ENCODE measurements at places on chromosomes 16 and 17. TPM values are rescaled to one million over a fixed set of nuclear protein-coding genes. Genes with fewer than 3 reads are reported as not detected.

Gene PKMYT1
- 4.5 TPM for total RNA-seq

DNA sequence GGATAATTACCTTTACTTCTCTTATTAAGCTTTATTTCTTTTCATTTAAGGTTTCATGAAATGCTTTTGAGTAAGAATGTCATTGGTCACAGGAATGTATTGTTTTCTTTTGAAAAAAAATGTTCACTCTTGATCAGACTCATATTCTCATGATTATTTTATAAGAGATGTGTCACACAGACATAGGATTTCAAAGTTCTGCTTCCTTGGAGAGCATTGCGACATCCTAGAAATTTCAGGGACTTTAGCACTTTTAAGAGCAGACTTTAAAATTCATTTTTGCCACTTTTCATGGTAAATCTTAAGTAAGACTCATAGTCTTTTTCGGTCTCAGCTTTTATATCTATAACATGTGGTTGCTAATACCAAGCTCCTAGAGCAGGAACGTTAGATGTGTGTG, 314.7 kb downstream of the CDH8 start:
- DNase-seq = no peak

DNA sequence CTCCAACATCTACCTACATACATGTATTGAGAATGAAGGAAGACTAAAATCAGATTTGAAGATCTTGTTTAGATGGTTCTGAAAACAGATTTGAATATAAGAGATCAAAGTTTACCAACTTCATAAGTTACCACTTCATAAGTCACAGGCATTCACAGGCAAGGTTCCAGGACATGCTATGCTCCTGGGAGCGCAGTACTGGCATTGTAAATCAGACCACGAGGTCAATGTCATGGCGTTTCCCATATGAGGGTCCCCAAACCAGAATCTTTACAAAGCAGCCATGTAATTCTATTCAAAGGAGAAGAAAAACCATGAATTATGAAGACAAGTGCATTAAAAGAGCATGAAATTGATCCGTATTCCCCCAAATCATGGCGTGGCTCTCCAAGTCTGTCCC, 3.0 kb downstream of the CDH11 start:
- DNase-seq = no peak

Gene MT1F
- 36.6 TPM for total RNA-seq

- DNase-seq = no peak
Observed at GRCh38 chr17:79079421-79080200, 5.0 kb downstream of the ENGASE start.

GRCh38 chr16:51239196-51239595, 88.1 kb upstream of the SALL1 start:
- DNase-seq = no peak

GRCh38 chr16:11601425-11601824, 14.7 kb upstream of the LITAF start:
- DNase-seq = no peak

Gene DHX38
- total RNA-seq = 55.7 TPM

GRCh38 chr17:40846515-40847144, 20.4 kb downstream of the KRT12 start:
- no peak for DNase-seq

Gene DOC2A
- 18.8 TPM for total RNA-seq

Gene HLF
- total RNA-seq = 18.3 TPM

DNA sequence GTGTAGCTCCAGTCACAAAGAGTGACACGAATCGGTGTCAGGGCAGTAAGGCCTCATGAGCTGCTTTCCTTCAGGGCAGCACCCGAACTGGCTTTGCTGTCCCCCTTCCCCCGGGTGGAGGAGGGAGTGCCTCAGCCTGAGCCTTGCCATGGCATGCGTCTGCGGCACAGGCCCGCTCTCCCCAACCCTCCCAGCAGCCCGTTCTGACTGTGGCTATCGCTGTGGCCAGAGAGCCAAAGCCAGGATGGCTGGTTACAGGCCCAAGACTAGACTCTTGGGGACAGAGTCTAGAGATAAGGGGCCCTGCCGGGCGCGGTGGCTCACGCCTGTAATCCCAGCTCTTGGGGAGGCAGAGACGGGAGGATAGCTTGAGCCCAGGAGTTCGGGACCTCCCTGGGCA, 25.9 kb downstream of the CLUH start:
- no peak for DNase-seq

- DNase-seq = no peak
Observed at GRCh38 chr16:56310690-56311089, 114.7 kb downstream of the AMFR start.

GRCh38 chr17:32350666-32351418, 885 bp downstream of the ZNF207 start:
- peak; percentile 38 for DNase-seq

Gene FLCN
- total RNA-seq = 110 TPM

Gene CMTM1
- total RNA-seq = 12.1 TPM

- no peak for DNase-seq
Observed at GRCh38 chr17:29038085-29038795, 4.7 kb upstream of the PIPOX start.

- no peak for DNase-seq
Observed at GRCh38 chr16:17607609-17608008, 136.8 kb upstream of the XYLT1 start.

DNA sequence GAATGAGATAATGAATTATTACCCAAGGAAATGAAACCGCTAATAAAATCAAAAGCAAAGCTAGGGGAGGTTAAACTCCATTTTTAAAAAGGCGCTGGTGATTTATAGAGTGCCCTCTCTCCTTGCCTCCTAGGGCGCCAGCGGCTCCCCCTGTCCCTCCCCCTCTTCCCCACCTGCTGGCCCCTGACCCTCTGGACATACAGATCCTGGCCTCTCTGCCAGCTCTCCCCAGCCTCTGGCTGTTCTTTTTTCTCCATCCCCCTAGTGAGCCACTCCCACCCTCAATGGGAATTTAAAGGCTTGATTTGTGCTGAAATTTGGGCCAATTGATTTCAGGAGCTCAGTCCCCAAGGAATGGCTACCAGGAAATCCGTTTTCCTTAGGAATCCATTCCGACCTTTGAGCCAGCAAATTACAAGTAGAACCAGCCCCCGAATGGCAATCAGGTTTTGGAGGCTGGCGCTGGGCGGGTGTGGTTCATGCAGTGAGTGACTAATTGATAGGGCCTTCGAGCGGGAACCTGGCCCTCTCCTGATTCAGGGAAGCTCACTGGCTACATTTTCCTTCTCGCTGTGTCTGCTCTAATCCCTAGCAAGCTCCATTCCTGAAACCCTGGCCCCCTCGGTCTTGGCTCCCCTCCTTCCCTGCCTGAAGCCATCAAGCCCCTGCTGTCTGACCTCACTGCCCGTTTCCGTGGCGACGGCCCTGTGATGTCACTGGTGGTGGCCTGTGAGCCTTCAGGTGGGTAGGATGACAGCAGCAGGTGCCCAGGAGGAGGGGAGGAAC, 141.9 kb upstream of the SDK2 start:
- peak; percentile 80 for DNase-seq

Gene TBC1D3B
- total RNA-seq = 6.0 TPM

DNA sequence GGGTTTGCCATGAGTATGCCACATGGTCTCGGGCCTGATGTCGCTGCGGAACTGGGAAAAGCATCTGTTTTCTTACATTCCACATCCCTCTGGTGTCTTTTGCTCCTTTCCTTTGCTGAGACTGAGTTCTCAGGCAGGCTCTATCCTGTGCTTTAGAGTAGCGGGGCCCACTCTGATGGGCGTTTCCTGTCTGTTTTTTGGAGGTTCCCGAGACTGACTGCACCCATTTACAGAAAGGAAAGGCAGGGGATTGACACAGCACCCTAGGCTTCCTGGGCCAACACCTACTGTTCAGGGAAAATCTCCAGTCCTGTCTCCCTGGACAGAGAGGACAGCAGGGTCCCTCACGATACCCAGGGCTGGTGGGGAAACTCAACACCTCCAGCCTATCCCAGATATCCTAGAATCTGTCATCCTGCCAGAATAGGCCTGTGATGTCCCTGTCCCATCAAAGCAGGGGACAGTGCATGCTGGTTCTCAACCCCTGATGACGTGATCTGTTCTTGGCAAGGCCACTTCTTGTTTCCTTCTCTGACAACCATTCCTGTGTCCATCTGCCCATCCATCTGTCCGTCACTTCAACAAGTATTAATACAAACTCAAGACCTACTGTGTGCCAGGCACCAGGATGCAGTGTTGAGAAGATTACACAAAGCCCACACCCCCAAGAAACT, 42.2 kb downstream of the ACTG1 start:
- DNase-seq = no peak

Gene MEIOB
- total RNA-seq = 0.17 TPM

DNA sequence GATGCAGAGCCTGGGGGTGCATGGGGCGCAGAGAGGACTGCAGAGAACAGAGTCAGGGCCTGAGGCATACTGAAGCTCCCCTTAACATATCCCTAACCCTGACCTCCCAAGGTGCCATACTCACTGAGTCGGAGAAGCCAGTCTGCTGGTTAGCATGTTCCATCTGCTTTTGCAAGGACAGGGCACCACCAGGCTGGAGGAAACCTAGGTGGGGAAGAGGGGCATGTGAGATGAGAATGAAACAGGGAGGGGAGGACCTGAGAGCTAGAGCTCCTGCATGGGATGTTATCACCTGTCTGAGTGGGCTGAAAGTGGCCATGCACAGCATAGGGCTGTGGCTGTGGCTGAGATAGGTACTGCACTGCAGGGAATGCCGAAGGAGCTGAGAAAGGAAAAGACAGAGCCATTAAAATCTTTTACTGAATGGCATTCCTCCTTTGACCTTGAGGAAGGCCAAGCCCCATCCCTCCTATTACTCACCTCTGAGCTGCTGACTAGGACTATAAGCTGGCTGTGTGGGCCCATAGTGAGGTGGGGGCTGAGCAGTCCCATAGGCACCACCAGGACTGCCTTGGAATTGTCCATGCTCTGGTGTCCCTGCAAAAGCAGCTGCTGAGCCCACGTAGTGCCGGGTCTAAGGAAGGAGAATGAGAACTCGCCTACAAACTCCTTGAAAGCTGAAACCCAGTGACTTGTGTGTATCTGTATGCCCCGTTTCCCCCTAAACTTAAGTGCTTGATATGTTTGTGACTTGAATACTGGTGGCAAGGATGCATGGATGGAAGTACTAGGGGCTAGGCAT, 1.9 kb downstream of the GPS2 start:
- DNase-seq = no peak

Gene KCNJ18
- total RNA-seq = not detected

- no peak for DNase-seq
Observed at GRCh38 chr16:51834794-51835193, 683.7 kb upstream of the SALL1 start.

DNA sequence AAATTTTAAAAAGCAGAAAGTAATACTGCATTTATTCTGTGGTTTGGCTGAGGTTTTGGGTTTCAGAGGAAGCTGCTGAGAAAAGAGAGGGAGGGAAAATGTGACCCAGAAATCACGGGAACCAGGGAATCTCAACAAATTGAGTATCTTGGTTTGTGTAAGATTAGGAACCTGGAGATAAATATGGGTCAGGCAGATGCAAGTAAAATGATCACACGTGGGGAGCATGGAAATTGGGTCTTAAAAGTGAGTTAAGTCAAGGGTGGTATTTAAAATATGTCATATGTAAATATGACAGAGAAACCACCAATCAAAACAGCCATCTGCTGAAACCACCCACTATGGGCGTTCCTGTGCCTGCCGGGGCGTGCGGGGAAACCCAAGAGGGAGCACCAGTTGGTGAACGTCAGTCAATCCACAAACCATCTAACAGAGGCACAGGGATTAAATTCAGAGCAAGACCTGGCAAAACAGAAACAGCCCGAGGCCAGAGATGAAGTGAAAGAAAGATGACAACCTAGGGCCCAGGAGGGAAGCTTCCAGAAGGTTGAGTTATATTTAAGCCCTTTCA, 33.4 kb downstream of the CDH13 start:
- no peak for DNase-seq

DNA sequence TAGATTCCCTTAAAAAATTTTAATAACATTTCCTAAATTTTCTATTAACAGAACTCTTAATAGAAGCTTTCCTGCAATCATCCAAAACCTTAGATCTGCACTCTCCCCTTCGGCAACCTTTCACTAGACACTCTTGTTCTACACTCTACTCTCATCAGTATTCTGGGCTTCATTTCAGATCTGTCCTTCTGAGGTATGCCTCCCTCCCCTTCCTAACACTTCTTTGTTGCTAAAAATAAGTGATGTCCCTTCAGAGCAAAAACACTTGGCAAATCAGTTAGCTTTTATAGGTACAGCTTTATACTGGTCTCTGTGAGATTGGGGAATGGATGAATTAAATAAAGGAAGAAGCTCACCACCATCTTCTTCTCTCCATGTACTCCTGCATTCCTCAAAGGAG, 28.2 kb upstream of the GNAO1 start:
- DNase-seq = no peak

DNA sequence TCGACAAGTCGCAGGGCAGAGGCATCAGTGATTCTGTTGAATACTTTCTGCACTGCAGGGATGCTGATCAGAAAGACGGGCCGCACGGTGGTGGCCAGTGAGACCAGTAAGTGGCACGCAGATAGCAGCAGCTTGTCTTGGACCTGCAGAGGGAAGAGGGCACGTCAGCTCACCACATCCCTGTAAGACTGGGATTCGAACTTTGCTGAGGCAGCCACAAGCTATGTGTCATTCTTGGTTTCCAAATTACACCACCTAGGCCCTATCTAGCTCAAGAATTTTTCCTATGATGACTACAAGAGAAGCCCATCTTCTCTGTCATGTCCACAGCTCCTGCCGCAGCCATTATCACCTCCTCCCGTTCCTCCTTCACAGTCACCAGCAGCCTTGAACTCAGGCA, 49.4 kb upstream of the GSG1L start:
- DNase-seq = no peak

- DNase-seq = no peak
Observed at GRCh38 chr17:40247926-40248495, 28.9 kb downstream of the WIPF2 start.

DNA sequence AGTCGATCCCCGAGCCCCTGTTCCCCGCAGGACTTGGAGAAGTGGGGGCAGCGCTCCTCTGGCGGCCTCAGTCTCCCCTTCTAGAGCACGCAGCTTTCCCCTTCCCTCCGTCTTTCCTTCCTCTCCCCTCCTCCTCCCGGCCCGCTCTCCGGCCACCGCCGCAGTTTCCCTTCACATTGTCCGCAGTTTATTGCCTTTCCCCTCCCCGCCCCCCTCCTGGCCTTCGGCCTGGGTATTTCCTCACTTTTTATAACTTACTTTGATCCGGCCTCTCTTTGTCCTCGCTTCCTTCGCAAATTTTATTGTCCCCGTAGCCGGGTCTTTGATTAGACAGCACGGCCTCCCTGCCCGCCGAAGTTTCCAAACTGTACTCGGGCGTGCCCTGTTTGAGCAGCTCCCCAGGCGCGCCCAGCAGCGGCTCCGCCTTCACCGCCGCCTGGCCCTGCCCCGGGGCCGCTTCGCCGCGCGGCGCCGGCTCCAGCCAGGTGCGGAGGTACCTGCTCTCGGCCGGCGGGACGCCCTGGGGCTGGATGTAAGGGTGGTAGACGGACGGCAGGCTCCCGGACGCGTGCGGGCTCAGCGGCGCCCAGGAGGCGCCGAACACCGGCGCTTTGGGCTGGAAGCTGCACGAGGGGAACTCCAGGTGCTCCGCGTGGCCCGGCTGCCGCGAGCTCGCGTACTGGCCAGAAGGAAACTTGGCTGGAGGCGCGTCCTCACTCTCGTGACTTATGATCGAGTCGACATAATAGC, 488 bp downstream of the HOXB9 start:
- DNase-seq = no peak

- DNase-seq = no peak
Observed at GRCh38 chr16:11051879-11052808, 107.8 kb downstream of the CLEC16A start.

All from mucosa of gallbladder (tissue), 1 donor.